ENCODE measurements at places on chromosomes 5 and 9. TPM values are rescaled to one million over a fixed set of nuclear protein-coding genes. Genes with fewer than 3 reads are reported as not detected.

GPX8 gene
- total RNA-seq: not detected

PSMD5 gene
- total RNA-seq: 71.0 TPM

C9orf50 gene
- not detected for total RNA-seq

IL9 gene
- 136 TPM for total RNA-seq

GRCh38 chr9:109050444-109050843 lies 37.1 kb upstream of the CTNNAL1 start:
- no peak overlapping the region for H3K27ac ChIP-seq
- H3K4me3 ChIP-seq: no peak overlapping the region
- no peaks in the 10 kb centered on the region for H3K27me3 ChIP-seq
- peaks cover 54% of the 10 kb centered on the region for H3K36me3 ChIP-seq
- no peak for DNase-seq

GRCh38 chr9:91845879-91846278 lies 104.1 kb downstream of the ROR2 start:
- no peak overlapping the region for H3K27ac ChIP-seq
- peaks cover 7% of the 10 kb centered on the region for H3K27me3 ChIP-seq
- DNase-seq: no peak
- H3K4me3 ChIP-seq: no peak overlapping the region

DNA sequence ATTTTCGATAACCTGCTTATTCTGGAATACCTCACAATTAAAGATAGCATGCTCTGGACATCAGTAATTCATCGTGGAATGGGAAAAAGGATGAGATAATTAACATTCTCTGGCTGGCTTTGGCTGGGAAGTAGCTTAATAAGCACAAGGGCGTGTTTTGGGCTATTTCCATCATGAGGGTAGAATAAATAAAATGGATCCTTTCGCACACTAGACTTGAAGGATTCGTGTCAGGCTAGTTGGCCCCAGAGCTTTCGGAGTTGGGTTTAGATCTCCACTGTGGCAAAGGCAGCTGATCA lies 151.2 kb upstream of the ADRA1B start:
- H3K27me3 ChIP-seq: peaks cover 21% of the 10 kb centered on the region
- peaks cover 6% of the 10 kb centered on the region for H3K4me1 ChIP-seq
- no peaks in the 10 kb centered on the region for H3K36me3 ChIP-seq

- H3K4me3 ChIP-seq: no peak overlapping the region
- H3K4me1 ChIP-seq: no peaks in the 10 kb centered on the region
- H3K27ac ChIP-seq: no peak overlapping the region
- no peak for DNase-seq
Measured at GRCh38 chr5:14250748-14251701, 107.9 kb downstream of the TRIO start.

DNA sequence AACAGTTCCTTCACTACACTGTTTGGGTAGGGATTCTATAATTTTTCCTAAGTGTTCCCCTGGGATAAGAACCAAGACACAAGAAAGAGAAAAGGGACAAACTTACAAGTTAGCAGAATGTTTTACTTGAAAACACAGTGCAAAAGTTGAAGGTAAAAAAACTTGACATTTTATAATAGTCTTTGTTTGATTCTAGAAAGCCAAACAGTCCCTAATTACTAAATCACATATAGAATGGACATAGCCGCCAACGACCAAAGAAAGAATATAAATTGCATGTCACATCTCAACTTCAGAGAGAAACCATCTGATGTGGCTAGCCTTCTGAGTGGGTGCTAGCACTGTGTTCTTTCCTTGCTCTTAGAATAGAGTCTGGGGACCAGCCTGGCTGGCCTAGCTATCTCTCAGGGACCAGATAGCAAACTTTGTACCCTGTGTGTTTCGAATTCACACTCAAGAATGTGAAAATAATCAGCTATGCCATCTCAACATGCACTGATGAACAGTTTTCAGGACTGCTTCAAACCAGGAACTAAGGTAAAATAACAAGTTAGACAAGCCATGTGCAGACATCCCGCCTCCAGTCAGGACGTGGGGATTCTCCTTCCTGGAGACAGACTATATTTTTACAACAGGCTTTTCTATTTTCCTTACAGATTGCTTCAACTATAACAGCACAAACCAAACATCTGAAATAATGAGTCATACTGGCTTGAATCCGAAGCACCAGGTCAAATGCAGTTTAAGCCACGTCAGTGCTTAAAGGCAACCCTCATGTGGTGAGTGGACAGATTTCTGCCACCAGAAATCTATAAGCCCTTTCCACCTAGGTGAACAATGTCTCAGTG lies 53.7 kb downstream of the LHFPL2 start:
- no peak for DNase-seq
- H3K36me3 ChIP-seq: no peaks in the 10 kb centered on the region
- H3K27me3 ChIP-seq: peaks cover 15% of the 10 kb centered on the region
- H3K4me1 ChIP-seq: no peaks in the 10 kb centered on the region

Data from activated CD4-positive, alpha-beta memory T cell treated with anti-CD3 and anti-CD28 coated beads for 36 hours (primary cell).